ENCODE measurements at places on chromosomes 7 and 10.

GRCh38 chr10:74024600-74024999 is 26.7 kb downstream of the VCL start:
- DNase-seq: no peak

DNA sequence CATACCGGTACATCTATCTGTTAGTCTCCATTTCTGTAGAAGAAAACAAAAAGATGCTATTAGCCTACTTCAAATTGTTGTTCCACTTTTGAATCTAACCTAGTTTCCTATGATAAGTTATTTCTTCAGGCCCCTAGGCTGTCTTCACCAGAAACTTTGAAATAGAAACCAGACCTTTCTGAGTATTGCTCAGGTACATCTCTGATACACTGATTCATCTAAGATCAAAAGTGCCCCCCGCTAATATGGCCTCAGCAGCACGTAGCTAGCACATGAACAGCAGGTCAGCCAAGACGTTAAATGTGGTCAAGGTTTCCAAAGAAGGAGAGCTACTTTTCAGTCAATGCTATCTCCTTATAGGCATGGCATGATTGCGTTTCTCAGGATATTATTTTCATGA is 23.6 kb downstream of the CTAGE6 start:
- DNase-seq: no peak

GRCh38 chr7:134589491-134589941 is 40.6 kb downstream of the AKR1B15 start:
- no peak for DNase-seq

DNA sequence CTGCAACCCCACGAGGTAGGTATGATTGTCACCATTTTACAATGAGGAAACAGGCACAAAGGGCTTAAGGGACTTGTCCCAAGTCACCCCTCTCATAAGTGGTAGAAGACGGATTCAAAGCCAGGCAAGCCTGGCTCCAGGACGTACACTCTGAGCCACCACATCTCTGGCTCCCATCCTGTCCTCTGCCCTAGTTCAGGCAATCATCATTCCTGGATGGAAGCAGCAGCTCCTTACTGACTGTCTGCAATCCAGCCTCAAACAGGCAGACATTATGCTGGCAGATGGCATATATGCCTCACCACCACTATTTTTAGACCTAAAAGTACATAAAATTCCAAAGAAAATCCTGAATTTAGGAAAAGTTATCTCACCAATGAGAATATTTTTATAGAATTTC is 100.7 kb downstream of the USP6NL start:
- DNase-seq: no peak

GRCh38 chr10:86968271-86968993 is at the start of gene ADIRF:
ADIRF (plus strand) TSS chr10:86968482; CDS start chr10:86968545, 63 bp downstream.
- peak; percentile 49 for DNase-seq

DNA sequence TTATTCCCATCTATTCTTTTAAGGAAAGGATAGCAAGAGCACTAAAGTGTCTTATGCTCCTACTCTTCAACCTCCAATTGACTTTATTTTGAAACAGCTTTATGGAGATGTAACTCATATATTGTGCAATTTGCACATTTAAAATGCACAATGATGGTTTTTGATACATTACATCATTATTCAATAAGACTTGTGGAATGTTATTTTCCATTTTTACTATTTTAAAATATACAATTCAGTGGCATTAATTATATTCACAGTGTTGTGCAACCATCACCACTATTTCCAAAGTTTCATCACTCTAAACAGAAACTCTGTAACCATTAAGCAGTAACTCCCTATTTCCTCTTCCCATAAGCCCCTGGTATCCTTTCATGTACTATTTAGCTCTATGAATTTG is 489.8 kb downstream of the NEBL start:
- DNase-seq: no peak

GRCh38 chr10:118746246-118746645 is 8.5 kb downstream of the CACUL1 start:
- DNase-seq: no peak

DNA sequence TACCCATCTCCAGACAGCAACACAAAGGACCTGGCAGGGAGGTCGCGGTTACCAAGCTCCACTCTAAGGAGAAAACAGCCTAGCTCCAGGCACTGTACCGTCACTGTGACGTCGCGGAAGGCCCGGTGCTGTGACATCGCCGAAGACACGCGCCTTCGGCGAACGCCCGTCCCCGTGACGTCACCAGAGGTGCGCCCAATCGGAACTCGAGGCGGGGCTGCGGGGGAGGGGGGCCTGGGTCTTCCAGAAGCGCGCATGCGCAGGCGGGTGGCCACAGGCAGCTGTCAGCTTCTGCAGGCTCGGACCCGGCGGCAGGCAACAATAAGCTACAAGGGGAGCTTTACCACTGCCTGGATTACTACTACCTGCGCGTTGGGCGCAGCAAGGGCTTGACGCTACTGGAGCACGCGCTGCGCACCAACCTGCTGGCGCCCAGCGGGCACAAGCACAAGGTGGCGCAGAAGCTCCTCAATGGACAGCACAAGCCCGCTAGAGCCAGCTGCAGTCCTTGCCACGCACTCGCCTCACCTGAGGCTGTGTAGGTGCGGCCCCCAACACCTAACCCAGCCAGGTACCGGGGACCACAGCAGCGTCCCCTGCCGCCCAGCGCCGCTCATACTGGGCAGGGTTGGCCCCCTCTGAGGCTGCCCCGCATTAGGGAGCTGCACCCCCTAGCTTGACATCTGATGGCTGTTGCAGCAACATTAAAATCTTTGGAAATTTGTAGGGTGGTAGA is 208.4 kb downstream of the TPST1 start:
- DNase-seq: peak; percentile 99

- no peak for DNase-seq
Measured at GRCh38 chr7:111324228-111324627, 233.3 kb downstream of the LRRN3 start.

DNA sequence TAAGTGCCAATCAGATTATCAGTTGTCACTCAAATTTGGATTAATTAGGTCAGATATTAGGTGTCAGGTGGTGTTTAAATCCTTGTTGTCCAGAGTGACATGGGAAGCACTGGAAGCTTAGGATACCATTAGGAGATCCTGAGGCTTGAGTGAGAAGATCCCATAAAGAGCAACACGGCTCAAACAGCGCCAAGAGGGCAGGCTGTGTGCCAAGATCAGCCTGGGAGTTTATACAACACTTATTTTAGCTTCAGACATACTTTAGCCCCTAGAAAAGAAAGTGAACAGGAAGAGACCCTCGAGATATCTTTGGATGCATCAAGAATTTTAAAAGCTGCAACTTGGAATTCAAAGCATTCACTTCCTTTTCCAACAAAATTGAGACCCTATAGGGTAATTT is 14.2 kb upstream of the ACTA2 start:
- DNase-seq: no peak

DNA sequence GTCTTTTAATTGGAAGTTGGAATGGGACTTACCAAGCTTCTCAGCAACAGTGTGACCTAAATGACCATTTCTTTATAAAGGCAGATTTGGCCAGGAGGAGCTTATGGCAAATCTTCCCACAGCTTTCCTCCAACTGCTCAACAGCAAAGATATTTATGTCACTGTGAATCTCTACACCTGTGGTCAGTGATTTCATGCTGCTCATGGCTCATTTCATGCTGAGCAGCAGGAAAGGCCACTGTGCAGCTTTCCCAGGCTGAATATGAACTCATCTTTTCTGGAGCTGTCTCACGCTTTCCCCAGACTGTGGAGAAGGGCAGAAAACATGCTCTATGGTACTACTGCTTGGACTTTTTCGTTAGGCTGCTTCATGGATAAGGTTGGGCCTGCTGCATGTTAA is 29.8 kb downstream of the CALCR start:
- DNase-seq: no peak

GRCh38 chr7:158819571-158820203 is 9.6 kb downstream of the ESYT2 start:
- no peak for DNase-seq

- DNase-seq: no peak
Measured at GRCh38 chr10:50496228-50496627, 127.5 kb downstream of the SGMS1 start.

DNA sequence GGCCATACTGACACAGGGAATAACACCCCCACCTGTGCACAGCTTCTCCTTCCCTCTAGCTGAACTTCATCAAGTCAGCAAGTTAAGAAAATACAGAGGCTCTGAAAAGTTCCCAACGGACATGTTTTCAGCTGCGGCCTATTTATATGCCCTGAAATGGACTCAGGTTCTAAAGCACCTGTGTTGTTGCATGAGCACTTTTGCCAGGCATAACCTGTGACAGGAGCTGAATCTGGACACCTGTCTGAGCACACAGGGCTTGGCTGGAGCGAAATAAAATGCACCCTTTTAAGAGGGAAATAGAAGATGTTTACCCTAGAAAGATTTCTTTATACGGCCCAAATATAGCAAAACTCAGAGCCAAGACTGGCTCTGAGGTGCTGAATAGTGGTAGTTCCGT is 46.7 kb downstream of the COBL start:
- DNase-seq: no peak

DNA sequence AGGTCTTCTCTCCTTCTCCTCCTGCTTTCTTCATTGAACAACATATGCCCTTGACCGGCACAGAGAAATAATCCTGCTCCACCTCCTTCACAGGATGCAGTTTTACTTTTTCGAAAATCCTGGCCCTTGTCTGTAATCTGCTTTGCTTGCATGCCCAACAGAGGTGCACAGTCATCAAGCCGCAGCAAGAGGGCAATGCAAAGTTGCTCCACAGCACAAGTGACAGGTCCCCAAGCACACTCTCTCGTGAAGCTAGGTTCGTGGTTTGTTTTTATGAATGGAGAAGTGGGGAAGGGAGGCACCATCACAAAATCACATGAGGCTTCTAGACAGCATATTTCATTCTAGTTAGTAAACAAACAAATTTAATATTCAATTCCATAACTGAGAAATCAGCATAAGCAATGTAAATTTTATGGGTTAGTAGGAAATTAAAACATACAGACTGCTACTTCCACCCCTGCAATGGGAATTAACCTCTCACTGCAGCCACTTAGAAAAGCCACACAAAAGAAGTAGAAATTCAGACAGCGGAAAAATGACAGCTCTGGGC is 178.8 kb downstream of the TPK1 start:
- DNase-seq: peak; percentile 59

DNA sequence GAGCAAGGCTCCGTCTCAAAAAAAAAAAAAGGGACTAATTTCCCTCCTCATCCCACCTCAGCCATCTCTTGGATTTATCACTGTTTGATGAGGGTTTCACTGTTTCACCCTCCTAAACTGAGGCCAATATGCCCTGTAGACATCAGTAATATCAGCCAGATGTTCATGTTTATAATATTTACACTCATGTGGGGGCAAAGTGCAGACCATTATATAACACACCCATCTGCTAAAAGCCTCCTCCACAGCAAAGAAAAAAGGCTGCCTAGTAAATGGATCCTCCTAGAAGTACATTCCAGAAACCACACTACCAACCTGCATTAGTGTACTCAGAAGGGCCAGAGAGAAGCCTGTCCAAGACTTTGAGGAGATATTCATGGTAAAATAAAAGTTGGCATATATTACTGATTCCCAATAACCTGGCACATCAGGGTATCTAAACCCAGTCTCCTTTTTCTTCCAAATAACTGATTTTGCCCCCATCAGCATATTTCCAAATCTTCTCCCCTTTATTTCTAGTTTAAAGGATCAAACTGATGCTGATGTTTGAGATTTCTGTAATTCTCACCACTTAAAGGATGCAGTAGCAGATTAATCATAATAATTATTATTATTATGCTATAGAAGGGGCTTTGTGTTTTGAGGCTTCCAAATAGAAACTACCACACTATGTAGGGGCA is 55.1 kb downstream of the LGI1 start:
- DNase-seq: no peak

GRCh38 chr10:88288320-88289059 is 294.6 kb downstream of the RNLS start:
- DNase-seq: no peak

GRCh38 chr7:28625432-28625831 is 213.1 kb downstream of the CREB5 start:
- DNase-seq: no peak

- DNase-seq: no peak
Measured at GRCh38 chr10:95795602-95796001, 39.6 kb downstream of the ENTPD1 start.

DNA sequence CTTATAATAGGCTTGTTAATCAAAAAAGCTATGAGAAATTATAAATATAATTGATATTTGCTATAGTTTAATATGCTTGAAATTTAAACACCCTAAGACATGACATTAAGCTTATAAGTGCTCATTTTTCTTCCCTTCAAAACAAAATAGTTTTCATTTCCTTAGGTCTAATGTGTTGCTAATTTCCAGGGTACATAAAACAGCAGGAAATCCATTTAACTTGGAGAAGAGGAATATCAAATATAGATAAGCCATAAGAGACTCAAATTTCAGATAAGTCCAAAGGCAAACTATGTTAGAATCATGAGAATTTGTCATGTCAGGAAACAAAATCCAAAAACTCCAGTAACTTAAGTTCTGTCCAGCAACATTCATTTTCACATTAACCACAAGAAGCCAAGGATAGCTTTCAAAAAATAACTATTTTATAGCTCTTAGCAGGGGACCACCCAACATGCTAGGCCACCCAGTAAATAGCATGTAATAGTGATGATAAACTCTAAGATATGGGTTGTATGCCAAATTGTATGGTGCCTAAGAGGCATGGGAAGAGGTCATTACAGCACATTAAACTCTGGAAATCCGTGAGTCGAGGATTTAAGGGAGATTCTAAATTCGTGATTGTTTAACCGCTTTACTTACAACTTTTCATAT is 298.1 kb downstream of the CRPPA start:
- DNase-seq: no peak

All from endodermal cell (in vitro differentiated cells).